ENCODE measurements at places on chromosomes 11 and 22.
A peak's percentile ranks its signal among the peaks of the same experiment; 100 is the strongest.

DNA sequence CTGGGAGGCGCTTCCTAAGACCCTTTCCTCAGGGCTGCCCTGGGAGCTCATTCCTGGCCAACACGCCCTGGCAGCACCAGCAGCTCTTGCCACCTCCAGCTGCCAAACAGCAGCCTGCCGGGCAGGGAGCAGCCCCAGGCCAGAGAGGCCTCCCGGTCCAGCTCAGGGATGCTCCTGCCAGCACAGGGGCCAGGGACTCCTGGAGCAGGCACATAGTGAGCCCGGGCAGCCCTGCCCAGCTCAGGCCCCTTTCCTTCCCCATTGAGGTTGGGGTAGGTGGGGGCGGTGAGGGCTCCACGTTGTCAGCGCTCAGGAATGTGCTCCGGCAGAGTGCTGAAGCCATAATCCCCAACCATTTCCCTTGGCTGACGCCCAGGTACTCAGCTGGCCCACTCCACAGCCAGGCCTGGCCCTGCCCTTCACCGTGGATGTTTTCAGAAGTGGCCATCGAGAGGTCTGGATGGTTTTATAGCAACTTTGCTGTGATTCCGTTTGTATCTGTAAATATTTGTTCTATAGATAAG lies 7.6 kb downstream of the SLC39A13 start:
- DNase-seq, result no peak

DNA sequence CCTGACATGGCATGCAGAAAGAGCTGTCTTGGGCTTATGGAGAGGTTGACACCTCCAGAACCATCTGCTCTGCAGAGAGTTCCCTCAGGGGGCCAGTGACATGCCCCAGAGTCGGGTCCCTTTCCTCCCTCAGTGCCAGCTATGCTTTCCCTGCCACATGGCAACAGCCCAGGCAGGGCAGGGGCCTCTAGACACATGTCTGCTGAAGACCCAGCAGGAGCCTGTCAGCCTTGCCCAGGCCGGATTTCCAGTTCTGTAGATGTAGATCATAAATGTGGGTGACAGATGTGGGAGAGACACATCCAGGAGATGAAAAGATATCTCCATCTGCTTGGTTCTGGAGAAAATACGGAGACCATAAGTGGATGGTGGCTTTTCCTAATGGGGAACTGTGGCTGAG lies 25.5 kb downstream of the NAV2 start:
- DNase-seq, result no peak

- no peak for DNase-seq
Observed at GRCh38 chr11:69249311-69250185, 44.4 kb upstream of the MYEOV start.

DNA sequence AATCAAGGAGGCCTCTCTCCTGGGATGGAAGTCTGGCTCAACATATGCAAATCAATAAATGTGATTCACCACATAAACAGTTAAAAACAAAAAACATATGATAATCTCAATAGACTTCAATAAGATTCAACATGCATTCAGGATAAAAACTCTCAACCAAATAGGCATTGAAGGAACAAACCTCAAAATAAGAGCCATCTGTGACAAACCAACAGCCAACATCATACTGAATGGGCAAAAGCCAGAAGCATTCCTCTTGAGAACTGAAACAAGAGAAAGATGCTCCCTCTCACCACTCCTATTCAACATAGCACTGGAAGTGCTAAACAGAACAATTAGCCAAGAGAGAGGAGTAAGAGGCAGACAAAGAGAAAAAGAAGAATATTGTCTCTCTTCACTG lies 54.0 kb upstream of the SEZ6L start:
- no peak for DNase-seq

- DNase-seq, result no peak
Observed at GRCh38 chr11:269146-269890, 8.9 kb upstream of the NLRP6 start.

DNA sequence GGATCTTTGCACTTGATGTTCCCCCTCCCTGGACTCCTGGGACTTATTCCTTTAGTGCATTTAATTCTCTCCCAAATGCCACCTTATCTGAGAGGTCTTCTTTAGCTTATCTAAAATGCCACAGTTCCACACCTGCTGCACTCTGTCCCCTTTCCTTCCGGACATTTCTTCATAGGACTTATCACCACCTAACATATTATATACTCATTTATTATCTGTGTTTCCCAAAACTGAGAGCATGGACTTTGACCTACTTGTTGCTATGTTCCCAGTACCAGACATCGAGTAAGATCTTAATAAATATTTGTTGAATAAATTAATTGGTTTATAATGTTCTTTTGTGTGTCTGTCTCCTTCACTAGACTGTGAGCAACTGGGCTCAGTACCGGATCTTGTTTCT lies 585.3 kb downstream of the INSC start:
- DNase-seq, result no peak

GRCh38 chr22:33270596-33270995 lies 212.4 kb upstream of the SYN3 start:
- DNase-seq, result no peak

DNA sequence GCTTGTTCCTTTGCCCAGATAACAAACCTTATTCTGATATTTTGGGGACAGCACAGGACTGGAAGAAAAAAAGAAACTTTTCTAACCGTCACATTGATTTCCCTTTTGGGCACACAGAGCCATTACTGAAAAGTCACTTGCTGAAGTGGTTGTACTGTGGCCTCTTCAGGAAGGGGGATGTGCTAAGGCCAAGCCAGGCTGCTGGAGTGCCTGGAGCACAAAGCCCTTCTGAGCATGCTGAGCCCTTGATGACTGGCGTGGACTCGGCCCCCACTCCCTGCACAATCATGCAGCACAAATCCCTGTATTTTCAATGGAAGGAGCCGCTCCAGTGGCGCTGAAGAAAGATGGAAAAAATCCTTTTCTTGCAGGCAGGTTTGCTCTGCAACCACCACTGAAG lies 164.2 kb downstream of the NTM start:
- no peak for DNase-seq

DNA sequence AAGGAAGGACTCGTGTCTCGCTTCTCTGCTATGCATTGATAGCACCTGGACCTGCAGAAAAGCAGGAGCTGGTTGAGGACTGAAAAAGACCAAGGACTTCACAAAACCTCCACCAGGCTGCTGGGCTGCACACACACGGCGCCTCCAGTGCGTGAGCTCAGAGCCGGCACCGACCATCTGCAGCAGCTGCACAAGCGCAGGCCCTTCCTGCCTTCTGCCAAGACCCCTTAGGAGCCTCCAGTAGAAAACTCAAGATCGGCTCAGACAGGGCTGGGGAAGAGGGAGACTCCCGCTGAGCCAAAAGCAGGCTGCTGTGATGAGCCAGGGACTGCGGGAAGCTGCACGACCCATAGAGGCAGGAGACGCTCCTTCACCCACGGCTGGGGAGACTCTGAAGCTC lies 70.9 kb downstream of the PHF21B start:
- DNase-seq, result no peak

DNA sequence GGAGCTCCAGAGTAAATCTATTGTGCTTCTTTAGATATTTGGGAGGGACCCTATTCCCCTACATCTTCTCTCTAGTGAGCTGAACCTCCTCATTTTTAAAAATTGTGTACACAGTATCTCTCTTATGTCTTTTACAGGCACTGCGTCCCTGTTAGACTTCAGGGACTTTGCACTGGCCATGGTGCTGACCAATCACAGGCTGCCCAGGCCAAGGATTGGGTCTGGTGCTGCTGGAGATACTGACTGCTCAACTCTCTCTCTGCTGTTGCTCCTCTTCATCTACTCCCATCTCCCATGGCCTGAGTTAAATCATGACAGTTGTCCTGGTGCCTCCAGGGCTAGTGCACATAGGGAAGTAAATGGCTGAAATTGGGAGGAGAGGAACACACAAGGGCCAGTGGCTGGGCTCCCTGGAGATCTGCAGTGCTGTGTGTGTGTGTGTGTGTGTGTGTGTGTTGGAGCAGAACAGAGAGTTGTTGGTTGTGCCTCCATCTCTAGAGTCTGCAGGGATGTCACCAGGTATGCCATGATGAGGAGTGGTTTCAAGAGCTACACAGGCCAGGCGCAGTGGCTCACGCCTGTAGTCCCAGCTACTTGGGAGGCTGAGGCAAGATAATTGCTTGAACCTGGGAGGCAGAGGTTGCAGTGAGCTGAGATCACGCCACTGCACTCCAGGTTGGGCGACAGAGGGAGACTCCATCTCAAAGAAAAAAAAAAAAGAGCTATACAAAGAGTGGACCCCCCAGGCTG lies 155.3 kb downstream of the ST3GAL4 start:
- no peak for DNase-seq

GRCh38 chr22:26471522-26471921 lies 12.1 kb downstream of the HPS4 start:
- DNase-seq, result no peak

DNA sequence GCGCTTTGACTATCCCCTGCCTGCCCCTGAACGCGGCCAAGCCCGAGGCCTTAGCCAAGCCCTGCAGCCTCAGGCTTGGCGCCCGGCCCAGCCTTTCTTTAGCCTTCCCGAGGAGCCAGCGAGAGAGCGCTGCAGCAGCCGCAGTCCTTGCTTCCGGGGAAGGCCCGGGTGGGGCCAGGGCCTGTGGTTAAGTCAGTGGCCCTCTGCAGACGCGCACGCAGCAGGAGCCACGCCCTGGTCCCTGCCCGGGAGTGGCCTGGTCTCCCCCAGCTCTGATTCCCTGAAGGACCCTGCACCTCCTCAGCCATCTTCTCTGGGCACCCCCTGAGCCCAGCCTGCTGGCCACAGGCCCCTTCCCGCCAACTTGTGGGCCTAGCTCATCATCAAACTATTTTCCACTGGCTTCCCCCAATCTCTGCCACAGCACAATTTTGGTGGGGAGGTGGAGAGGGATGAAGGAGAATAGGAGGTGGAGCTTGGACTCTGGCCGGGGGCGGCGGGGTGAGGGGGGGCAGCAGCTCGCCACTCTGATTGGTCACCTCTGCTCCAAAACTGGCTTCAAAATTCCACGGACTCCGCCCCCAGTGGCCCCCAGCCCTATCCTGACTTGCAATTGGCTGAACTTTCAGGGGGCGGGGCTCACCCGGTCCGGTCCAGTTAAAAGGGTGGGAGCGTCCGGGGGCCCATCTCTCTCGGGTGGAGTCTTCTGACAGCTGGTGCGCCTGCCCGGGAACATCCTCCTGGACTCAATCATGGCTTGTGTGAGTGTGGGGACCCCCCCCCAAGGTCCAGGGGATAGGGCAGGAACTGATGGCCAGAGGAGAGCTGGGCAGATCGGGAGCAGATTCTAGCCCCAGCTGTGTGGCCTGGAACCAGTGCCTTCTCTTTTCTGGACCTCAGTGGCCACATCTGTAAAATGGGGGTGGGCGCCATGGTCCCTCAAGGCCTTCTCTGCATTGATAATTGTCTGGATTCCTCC lies at the start of gene LGALS1:
Gene LGALS1 (plus strand): TSS at position 686 of the 979 bp plus-strand sequence. CDS start 67 bp downstream, at position 753.
- no peak for DNase-seq

DNA sequence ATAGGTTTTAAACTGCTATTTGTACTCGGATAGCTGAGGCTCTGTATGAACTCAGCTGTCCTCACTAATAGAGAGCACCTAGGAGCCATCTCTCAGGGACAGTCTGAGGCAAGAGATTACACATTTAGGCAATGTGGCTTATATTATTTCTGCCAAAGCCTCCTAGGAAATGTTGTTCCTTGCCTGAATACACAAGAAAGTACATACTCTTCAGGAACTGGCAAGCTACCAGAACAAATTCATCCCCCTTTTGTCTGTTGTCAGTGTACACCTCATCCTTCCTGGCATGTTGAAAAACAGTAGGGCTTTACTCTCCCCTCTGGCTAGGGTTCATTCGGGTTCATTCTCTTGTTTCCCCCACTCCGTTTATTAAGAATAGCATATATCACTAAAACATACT lies 615.9 kb upstream of the FAT3 start:
- no peak for DNase-seq

GRCh38 chr22:37077802-37078448 lies 26.4 kb downstream of the KCTD17 start:
- DNase-seq, result peak; percentile 96

DNA sequence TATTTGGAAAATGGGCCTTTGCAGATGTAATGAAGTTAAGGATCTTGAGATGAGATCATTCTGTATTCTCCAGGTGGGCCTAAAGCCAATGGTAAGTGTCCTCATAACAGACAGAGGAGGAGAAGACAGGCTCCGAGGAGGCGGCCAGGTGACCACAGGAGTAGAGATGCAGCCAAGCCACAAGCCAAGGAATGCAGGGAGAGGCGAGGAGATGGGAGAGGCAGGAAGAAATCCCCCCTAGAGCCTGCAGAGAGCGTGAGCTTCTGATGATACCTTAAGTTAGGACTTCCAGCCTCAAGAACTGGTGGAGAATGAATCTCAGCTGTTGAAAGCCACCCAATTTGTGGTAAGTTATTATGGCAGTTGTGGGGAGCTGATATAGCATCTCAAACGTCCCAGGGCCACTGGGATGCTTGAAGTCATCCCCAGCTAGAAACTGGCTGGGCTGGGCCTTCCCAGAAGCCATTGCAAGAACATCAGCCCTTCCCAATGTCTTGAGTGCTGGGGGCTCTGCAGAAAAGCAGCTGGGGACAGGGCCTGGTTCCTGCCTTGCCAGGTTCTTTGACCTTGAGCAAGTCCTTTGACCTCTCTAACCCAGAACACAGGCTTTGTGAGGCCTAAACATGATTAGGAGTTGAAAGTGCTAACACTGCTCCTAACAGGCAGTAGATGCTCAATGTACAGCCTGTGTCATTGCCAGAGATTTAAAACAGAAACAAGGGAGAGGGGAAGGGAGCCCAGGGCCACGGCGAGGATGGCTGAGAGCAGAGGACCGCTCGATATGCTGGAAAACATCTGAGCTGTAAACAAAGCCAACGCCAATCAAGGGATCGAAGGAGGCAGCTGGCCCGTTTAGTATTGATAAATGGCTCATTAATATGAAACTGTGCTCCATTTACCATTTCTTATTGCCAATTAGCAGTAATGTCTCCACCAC lies 632.3 kb downstream of the TBC1D22A start:
- DNase-seq, result no peak

DNA sequence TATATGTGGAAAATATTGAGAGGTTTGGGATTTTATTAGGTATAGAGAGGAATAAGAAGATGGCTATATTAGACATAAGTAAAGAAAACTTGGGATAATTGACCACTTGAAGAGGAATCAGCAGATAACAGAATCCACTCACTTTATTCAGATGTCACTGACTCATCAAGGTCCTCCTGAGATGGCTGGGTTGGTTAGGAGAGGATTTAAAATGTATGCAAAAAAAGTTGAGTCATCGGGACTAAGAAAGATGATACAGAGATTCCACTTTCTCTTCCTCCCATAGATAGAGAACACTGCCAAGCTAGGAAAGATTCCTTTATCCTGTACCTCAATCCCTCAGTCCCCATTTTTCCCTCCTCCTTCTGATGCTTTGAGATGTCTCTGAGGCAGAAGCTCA lies at the start of gene OR6A2:
Gene OR6A2 (minus strand): TSS at position 288 of the 400 bp plus-strand sequence. CDS start 3,981 bp downstream, outside the sequence.
- no peak for DNase-seq

- no peak for DNase-seq
Observed at GRCh38 chr11:23644443-23644842, 784.2 kb upstream of the CCDC179 start.

DNA sequence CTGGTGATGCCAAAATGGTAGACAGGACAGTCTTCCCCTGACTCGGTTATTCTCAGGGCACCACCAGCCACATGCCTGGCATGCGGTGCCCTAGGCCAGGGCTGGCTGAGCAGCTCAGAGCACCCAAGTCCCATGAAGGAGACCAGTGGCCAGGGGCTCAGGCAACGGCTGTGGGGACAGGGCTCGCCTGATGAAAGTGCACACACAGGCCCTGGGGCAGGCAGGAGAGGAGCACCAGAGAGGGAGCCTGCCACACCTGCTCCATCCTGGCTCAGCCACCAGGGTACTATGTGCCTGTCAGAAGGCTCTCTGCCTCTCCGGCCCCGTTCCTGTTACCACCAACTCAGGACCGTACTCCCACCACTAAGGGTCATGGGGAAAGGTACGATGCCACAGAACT lies 12.1 kb downstream of the ELFN2 start:
- DNase-seq, result no peak

GRCh38 chr11:72740562-72741428 lies 11.4 kb downstream of the ARAP1 start:
- DNase-seq, result no peak

GRCh38 chr11:36376009-36376887 lies 80.2 kb downstream of the PRR5L start:
- no peak for DNase-seq

Measured in HuH-7.5 (cell line).